ENCODE measurements at places on chromosomes 1 and 21.

GRCh38 chr1:193318347-193318746 lies 131.9 kb upstream of the B3GALT2 start:
- no peak for DNase-seq

DNA sequence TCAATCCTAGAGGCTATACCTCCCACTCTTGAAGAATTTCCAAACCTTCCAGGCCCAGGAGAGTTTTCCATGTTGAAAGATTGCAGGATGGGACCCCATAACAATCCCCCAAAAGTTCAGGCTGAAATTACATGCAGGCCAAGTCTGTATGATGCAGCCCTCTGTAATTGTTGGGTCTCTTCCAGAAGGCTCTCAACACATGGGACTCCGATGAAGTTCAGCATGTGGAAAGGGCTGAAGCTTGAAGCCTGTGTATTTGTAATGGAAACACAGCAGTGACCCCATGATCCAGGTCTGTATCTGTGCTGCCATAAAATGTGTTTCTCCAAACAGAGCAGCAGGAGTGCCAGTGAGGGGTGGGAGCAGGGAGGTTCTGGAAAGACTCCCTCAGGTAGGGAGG lies 202.5 kb upstream of the LYPLAL1 start:
- DNase-seq = no peak

DNA sequence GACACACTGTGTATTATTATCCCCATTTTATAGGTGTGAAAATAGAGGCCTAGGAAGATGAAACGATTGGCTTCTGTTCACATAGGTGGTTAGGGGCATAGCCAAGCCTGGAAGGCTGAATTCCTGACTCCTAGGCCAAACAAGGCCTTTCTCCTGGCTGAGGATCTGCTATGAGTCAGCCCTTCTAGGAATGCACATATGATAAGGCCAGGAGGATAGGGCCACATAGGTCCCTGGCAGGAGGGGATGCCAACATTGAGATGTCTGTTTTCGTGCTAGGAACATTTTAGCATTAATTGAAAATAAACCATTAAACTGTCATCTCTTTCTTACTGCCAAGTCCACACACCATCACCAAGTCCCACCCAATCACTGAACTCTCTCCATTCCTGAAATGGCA lies 9.2 kb downstream of the CSMD2 start:
- DNase-seq = no peak

DNA sequence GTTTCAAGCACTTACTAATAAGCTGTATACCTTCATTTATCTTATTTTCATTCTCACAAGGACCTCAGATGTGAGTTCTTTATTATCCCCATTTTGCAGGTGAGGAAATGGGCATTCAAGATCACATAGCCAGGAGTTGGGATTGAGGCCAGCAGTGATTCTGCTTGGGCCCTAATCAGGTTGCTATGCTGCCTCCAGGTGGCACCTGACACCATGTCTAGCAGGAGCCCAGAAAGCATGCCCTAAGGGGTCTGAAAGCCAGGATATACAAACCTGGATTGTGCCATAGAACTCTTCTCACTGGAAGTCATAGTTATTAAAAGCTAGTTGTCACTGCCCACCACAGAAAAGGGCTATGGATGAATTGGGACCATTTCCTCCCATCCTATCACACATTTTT lies 61.1 kb downstream of the FYB2 start:
- peak; percentile 57 for DNase-seq

GRCh38 chr21:16323596-16323995 lies 593.8 kb downstream of the USP25 start:
- DNase-seq = no peak

DNA sequence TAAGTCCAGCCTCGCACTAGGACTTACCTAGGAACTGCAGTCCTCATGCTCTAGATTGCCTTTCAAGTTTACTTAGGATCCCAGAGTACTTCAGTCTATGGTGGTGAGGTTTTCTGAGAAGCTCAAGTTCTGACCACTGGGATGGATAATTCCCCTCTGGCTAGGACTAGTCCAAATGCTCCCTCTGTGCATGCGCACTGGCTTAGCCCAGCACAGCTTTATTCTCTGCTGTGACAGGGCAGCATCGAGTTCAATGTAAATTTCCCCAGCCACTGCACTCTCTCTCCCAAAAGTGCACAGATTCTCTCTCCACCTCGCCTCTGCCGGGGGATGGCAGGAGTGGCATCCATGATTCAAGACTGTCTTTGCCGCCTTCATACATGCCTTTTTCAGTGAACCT lies 241.6 kb downstream of the ZNF326 start:
- no peak for DNase-seq

GRCh38 chr1:192477630-192478029 lies 97.9 kb upstream of the RGS1 start:
- DNase-seq = no peak

DNA sequence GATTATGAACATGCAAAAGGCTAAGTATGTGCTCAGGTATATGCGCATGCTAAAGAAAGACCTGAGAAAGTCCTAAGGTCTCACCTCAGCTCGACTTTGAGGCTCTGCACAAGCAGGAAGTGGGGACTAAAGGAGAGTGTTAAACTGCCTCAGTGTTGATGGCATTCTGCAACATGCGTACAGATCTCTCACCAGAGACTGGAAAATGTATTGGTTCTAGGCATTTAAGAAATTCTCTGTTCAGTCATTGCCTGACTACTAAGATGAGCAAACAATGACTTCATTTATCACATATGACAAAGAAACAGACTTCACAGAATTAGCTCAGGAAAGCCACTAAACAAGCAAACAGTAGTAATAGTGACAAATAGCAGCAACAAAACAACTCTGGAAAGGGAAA lies 90.8 kb downstream of the USH2A start:
- DNase-seq = no peak

GRCh38 chr1:213397638-213398037 lies 346.6 kb downstream of the RPS6KC1 start:
- no peak for DNase-seq

DNA sequence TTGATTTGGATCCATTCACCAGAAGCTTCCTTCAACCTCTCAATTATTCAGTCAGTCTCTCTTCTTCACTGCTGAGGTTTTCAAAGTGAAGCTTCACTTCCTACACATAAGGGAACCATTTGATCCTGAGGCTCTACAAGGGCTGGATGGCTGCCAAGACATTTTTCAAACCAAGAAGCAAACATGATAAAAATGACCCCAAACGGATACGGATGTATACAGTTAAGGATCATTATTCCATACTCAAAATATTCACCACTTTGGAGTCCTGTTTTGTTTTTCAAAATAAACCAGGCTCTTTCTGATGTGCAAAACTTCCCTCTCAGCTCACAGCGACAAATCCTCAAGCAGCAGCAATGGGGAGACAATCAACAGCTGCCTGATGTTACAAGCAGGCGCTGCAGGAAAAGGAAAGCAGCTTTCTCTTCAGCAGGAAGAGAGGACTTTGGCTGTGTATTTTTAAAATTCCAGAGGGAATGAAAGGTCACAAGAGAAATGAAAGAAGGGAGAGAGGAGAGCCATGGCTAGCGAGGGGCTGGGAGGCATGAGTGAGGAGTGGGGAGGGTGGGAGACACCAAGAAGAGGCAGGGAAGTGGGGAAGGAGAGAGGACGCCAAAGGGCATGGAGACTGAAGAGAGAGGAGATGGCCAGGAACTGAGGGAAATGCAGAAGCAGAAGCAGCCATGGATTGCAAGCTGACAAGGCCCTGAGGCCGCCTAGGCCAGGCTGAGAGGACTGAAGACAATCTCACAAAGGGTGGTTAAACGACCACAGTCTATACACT lies 145.4 kb downstream of the SLC45A1 start:
- DNase-seq = peak; percentile 37

DNA sequence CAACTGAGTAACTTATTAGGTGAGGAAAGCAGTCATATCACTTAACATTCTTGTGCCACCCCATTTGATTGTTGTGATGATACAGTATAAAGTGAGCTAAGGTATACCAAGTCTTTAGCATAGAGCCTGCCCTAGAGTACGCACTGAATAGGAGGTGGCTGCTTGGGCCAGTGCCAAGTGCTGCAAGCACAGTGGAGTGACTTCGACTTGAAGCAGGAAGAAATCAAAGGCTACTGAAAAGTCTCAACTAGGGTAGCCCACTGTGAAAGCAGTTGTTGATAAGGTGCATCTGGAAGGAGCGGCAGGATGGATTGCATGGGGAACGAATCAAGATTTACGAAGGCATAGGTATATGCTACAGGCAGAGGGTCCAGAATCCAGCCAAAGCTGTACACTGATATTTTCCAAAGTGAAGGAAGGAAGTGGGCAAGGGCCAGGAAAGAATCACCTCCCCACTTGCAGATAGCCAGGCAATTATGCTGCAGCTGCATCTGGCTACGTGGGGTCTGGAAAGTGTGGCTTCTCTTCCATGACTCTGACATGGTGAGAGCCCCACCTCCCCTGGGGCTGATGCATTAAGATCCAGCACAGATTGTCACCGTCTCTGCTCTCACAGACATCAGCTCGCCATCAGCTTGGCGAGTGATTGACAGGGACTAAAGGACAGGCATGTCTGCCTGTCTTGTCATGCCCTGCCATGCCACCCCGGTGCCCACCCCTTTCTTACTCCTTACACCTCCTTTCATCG lies 287.0 kb upstream of the PLXNA2 start:
- DNase-seq = no peak

DNA sequence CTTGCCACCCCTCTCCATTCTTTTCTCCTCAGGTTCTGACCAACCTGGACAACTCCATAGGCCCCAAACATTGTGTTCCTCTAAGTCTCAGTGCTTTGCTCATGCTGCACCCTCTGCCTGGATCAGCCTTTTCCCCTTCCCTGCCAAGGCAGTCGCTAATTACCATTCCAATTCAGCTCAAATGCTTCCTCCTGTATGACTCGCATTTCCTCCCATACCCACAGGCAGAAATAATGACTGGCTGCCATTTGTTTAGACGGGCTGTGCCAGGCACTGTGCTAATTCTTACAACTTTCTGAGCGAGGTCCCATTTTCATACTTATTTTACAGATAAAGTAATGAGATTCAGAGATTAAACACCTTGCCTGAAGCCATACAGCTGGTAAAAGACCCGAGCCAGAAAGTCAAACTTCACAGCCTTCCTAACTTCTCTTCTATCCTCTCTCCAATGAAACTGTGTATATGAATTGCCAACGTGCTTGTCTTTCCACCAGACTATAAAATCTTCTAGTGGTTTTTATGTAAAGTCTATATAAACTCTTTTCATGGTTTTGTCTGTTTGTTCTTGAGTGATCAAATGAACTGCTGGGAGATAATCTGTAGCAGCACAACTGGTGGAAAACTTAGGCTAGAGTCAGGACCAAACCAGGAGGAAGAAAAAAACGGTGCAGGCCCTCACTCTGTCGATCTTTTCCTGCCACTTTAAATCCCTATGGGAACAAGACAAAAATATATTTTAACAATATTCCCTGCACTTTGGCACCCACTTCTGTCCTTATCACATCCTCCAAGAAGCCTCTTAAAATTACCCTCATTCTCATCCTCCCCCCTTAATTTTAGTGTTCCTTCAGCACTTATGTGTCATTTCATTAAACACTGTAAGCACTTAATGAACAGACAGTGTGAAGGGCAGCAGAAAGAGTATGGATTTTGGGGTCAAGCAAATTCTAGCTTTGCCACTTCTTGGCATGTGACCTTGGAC lies 33.7 kb downstream of the RAB3B start:
- no peak for DNase-seq

- DNase-seq = no peak
Observed at GRCh38 chr1:243991650-243992049, 59.4 kb upstream of the ZBTB18 start.
